ENCODE measurements at places on chromosomes 4 and X.

GRCh38 chr4:155789391-155789790 is 30.6 kb downstream of the GUCY1B1 start:
- no peak for DNase-seq

DNA sequence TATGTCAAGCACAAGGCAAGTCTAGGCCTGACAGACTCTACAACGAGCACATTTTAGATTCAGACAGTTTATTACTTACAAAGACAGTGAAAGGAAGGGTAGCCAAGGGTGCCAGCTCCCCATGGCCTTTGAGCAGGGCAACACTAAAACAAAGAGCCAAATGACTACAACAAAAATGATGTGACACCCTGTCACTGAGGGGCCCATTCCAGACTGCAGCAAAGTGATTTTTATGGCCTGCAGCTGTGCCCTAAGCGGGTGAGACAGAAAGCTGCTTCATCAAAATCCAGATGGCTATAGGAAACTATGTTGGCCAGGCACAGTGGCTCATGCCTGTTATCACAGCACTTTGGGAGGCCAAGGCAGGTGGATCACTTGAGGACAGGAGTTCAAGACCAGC is 13.4 kb upstream of the RP2 start:
- no peak for DNase-seq

DNA sequence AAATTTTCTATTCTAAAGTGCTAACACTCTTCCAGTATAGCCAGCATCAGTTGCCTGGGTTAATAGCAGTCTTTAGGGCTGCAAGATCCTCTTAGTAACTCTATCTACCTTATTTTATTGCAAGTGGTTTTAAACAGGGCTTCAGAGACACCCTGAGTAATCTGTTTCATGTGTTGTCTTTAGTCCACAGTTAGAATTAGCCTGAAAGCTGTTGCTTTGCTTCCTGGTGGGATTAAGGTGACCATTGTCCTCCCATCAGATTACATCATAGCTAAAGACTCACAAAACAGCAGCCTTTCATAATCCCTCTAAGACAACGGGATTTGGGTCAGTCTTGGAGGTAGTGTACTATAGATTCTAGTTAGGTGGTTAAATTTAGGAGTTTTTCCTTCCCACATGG is 7.5 kb downstream of the UCHL1 start:
- no peak for DNase-seq

DNA sequence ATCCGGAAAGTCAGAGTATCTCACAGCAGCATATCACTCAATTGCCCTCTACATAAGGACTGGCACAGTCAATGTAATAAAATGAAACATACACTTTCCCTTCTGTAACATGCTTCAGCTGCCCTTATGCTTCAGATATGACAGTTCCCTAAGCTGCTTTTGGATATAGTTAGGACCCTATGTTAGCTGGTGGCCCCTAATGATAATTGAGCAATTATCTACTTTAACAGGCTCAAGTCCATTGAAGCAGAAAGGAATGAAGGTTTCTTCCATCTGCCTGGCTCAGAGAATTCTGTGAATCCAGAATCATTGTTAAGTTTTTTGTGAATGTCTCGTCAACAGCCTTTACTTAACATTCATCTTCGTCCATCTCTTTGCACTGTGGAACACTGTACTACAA is 951.2 kb upstream of the DIAPH2 start:
- DNase-seq: no peak

DNA sequence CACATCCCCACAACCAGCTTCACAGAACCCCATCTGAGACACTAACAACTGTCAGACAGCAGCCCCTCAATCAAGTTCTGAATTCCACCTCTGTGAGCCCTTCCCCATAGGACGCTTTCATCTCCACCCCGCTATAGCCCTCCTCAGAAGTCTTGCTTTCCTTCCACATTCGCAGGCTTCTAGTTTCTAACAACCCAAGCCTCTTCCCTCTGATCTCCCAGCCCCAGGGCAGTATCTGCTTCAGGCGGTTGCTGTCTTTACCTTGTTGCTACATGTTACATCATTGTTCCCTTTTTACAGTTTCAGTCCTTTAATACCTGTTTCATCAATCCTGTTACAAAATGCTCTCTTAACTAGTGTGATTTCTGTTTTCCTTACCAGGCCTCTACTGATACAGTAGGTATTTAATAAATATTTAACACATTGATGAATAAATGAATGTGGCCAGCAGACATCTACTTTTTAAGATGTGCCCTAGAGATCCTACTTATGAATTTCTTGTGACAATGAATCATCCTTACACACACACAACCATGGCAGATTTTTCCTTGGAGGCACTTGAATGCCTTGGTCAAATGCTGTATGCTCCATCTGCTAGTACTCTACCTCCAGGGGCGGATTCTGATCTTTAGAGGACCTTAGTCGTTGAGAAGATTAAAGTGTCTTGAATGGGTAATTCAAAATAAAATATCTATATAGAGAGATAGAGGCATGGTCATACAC is 164.7 kb upstream of the SLIT2 start:
- DNase-seq: no peak

GRCh38 chr4:57055886-57056285 is 54.3 kb downstream of the IGFBP7 start:
- DNase-seq: no peak

DNA sequence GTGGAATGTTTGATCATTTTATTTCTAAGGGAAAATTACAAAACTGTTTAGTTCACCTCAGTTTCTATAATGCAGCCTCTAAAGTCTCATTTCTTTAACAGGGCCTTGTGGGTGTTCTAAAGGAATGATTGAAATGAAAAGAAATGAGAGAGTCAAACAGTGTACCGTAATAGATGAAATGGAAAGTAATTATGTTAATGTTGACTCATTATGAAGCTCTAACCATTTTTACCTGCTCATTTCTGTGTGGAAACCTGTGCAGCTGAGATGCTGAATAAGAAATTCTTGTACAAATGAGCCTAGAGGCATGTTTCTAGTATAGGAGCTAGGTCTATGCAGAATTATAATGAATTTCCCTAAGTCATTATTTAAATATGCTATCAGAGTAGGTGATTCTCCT is 45.2 kb upstream of the RPA4 start:
- no peak for DNase-seq

DNA sequence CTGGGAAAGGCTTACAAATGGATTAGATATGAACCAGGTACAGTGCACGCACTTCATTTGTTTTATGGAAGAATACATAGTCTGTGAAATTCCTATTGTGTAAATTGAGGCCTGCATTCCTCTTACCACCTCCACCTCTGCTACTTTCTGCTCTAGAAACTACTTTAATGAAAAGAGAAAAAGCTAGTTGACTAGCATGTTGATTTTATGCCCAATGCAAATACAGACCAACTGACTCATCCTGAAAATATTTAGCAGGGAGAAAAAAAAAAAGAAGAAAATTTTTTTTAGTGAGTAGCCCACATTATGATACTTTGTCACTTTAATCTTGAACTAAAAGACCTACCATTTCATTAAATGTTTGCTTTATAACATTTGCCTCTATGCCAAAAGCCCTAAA is 41.2 kb downstream of the DCLK2 start:
- DNase-seq: no peak

- no peak for DNase-seq
Observed at GRCh38 chr4:80471756-80472155, 136.2 kb downstream of the CFAP299 start.

DNA sequence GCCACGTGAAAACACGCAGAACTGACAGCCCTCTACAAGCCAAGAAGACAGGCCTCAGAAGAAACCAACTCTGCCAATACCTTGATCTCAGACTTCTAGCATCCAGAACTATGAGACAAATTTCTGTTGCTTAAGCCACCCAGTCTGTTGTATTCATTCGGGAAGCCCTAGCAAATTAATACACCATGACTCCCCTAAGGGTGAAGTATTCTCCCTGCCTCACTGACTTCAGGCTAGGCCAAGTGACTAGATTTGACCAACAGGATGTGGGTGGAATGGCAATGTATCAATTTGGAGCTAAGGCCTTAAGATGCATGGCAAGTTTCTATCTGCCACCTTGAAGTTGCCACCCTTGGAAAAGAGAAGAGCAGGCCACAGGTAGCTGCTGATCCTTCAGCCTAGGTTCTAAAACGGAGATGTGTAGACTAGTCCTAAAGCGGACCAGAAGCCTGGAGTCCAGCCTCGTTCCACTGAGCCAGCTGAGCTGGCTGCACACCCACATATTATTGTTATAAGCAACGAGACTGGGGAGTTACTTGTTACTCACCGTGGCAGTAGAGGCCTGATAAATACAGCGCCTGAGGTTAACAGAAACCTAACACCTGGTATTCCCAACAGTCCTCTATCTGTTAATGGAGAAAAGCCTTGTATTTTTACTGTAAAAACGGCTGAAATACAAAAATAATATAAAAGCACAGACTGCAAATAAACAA is 16.4 kb downstream of the SCARB2 start:
- no peak for DNase-seq

GRCh38 chrX:139720136-139720535 is 12.2 kb upstream of the MCF2 start:
- no peak for DNase-seq

DNA sequence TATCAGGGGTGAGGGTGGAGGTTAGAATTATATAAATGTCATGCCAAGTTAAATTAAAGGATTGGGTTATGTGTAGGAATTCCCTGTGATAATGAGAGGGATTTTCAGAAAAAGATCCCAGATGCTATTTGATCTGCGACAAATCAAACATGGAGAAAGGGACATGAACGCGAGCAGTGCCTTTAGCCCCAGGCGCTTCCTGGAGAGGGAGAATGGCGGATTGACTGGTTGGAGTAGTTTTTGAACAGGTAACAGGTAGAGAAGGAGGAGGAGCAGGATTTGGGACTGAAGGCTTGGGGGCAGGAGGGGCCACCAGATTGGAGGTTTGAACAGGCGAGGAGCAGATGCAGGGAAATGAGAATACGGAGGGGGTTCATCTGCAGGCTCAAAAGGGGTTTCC is 67.1 kb downstream of the LRP2BP start:
- no peak for DNase-seq
